Ureter (tissue), 1 donor: ENCODE measurements at places on chromosomes 2 and 18. TPM values are rescaled to one million over a fixed set of nuclear protein-coding genes. Genes with fewer than 3 reads are reported as not detected.

GRCh38 chr2:172050479-172051125 is 34.7 kb upstream of the DLX1 start:
- no peak for DNase-seq

DNA sequence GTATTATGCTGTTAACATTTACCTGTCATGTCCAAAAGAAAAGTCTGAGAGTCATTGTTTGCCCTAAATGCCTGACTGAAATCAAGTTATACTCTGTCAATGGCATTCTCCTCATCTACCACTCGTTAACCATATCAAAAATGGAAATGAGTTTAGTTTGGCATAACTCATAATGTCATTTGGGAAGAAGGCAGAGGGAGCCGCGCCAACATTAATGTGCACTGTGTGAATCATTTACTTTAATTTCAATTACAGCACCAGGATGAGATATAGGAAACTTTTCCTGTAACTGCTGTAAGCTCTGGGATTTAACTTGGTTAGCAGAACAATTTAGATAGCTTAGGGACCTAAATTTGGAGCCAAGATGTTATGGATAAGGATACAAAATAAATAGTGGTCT is 871.2 kb upstream of the POU3F3 start:
- DNase-seq, result no peak

The FZD7 gene
- 24.2 TPM for total RNA-seq

- no peak for DNase-seq
These were observed 117.3 kb upstream of the SERPINE2 start for GRCh38 chr2:224156436-224156835.

- DNase-seq, result no peak
These were observed 13.4 kb upstream of the GLS start for GRCh38 chr2:190867212-190867611.

The SH3BP4 gene
- 29.9 TPM for total RNA-seq

- DNase-seq, result no peak
These were observed 147.1 kb downstream of the IKZF2 start for GRCh38 chr2:213004197-213004821.

DNA sequence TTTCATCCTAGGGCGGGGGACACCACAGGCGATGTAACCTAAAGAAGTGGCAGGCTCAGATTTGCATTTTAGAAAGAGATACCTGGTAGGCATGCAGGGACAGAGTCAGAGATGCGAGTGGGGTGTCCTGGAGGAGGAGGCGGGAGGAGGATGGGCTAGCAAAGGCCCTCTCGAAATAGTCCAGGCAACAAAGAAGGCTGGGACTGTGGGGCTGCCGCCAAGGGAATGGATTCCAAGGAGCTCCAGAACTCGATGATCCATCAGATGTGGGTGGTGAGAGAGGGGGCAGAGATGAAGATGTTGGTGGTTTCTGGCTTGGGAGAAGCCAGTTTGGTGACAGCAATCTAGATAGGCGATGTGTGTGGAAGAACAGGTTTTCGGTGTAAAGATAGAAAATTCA is 12.5 kb upstream of the INPP5D start:
- DNase-seq, result no peak

DNA sequence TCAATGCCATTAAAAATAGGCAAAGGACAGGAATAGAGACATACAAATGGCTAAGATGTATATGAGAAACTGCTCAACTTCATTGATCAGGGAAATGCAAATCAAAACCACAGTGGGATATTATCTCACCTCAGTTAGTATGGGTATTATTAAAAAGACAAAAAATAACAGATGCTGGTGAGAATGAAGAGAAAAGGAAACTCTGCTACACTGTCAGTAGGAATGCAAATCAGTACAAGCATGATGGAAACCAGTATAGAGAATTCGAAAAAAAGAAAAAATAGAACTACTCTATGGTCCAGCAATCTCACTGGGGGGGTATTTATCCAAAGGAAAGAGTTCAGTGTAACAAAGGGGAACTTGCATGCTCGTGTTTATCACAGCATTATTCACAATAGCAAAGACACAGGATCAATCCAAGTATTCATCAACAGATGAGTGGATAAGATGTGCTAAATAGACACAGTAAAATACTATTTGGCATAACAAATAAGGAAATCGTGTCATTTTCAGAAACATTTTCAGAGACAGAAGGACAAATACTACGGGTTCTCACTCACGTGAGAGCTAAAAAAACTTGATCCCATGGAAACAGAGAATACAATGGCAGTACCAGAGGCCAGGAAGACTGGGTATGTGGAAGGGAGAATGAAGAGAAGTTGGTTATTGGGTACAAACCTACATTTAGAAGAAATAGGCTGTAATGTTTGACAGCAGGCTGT is 60.6 kb downstream of the CCDC74A start:
- no peak for DNase-seq

DNA sequence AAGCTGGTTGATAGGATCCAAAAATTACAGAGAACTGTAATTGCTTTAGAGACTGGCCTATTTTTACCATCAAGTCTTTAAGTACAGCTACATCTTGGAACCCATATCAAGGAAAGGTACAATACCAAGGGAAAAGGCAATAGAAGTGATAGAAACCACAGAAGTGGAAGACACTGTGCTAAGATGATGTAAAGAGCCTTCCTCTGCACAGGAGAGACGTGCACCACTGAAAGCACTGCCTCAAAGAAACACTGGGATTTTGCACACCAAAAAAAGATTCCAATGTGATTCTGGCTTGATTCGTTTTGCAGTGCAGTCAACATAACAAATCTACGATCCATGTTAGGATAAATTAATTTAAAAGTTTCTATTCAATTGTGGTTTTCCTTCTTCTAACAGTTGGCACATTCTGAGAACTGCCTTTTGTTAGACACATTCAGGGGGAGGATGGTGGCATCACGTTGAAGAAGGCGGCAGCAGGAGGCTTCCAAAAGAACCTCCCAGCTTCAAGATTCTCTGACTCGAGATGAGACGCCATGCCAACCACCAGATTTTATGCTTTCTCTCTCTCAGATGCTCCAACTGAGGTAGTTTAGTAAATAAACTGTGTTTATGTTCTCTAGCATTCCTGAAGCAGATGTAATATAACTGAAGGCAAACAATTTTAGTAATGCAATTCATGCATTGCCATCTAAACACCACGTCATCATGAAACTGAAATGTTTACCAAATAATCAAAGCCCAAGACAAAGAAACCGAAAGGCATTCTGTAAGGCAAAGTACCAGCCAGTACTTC is 102.9 kb downstream of the BCL2 start:
- DNase-seq, result no peak

- DNase-seq, result no peak
These were observed 64.6 kb downstream of the CD226 start for GRCh38 chr18:69882965-69883668.

The SYT4 gene
- total RNA-seq, result not detected

DNA sequence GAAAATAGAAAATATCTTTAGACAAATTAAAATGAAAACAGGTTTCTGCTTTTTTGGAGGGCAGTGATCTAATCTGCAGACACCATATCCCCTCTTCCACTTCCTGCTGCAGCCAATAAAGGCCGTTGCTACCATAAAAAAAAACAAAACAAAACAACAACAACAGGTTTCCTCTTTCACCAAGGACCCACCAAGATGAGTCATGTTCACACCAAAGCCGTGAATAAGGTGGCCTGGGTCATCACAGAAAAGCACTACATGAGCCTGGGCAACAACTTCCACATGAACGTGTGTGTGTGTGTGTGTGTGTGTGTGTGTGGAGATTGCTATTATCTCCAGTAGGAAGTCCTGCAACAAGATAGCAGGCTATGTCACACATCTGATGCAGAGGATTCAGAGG is 24.8 kb upstream of the TFCP2L1 start:
- DNase-seq, result no peak

GRCh38 chr18:3704556-3705344 is 254.8 kb downstream of the TGIF1 start:
- DNase-seq, result no peak

GRCh38 chr2:85596026-85596333 is 435 bp downstream of the RNF181 start:
- DNase-seq, result no peak

GRCh38 chr2:5392658-5393057 is 299.5 kb upstream of the SOX11 start:
- DNase-seq, result no peak

GRCh38 chr2:27806311-27807059 is 35.0 kb downstream of the MRPL33 start:
- no peak for DNase-seq

DNA sequence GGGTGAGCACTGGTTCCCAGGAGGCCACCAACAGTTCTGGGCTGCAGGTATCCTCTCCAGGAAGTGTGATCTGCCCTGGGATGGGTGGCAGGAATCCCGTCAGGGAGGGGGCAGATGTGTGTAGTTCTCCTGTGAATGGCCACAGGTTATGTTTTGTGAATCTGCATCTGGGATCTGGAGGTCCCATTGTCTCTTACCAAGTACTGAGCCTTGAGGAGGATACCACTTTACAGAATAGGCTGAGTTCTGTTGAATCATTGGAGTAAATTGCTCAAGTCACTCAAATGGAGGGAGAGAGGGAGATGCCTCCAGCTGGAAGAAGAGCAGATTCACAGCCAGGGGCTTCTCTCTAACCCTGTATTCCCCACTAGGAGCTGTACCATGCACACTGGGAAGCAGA is 168.2 kb downstream of the ANKRD30B start:
- DNase-seq, result no peak

- no peak for DNase-seq
These were observed 112.0 kb downstream of the VIT start for GRCh38 chr2:36808386-36809068.

DNA sequence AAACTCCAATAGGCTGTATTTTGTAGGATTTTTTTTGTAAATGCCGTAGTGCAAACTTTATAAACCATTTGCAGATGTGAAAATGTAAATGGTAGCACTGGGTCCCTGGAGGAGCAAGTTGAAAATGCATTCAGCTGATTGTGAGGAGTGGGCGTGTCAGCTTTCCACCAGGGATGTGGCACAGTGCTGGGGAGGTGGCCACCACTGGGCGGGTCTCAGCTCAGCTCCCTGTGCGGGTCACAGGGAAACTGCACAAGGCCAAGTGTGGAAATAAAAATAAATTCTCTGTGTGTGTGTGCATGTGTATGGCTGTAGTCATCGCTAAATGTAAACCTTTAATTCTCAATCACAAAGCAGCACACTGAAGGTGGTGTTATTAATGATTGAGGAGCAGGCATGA is 137.2 kb upstream of the PXDN start:
- no peak for DNase-seq

The MRPL30 gene
- total RNA-seq, result 33.8 TPM

GRCh38 chr2:142877216-142877838 is at the start of gene KYNU:
Gene KYNU, plus strand, starts transcription at chr2:142877664. Its CDS starts 7,704 bp downstream, at chr2:142885368.
- no peak for DNase-seq

- DNase-seq, result no peak
These were observed 47.5 kb downstream of the EML4 start for GRCh38 chr2:42216694-42217093.

DNA sequence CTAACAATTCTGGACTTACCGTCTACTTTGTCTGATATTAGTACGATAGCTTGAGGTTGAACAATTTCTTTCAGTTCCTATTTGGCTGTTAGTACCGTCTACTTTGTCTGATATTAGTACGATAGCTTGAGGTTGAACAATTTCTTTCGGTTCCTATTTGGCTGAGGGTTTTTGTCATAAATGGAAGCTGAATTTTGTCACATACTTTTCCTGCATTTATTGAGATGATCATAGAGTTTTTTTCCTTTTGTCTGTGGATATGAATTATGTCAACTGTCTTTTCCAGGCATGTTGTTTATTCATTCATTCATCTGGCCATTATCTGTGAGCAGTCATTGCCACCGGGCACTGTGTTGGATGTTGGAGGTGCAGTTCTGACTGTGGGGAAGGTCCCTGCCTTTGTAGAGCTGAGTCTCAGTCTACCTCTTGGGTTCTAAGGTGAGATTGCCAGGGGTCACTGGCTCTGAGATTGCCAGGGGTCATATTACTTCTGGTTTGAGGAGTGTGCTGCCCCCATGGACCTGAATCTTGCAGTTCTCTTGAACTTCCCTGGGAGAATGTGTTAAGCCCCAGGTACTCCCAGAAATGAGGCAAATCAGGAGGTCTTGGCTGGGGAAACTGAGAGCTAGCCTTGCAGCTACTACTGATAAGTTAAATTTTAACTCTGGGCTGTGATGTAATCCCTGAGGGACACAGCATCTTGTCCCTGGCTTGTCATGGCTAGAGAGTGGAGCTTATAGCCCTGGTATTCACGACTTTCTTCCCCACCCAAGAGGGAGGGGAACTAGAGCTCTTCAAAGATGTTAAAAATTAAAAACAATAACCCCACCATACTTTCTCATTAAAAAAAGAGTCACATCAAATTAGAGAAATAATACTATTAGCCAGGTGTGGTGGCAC is 89.1 kb upstream of the MBOAT2 start:
- no peak for DNase-seq

- DNase-seq, result no peak
These were observed 527.2 kb downstream of the IRS1 start for GRCh38 chr2:226272435-226272834.

GRCh38 chr18:75207310-75208154 is 1.4 kb downstream of the PTGR3 start:
- DNase-seq, result no peak

- no peak for DNase-seq
These were observed 134.7 kb downstream of the MCFD2 start for GRCh38 chr2:46780801-46781445.

- no peak for DNase-seq
These were observed 162.0 kb downstream of the DTNA start for GRCh38 chr18:34872066-34872465.

DNA sequence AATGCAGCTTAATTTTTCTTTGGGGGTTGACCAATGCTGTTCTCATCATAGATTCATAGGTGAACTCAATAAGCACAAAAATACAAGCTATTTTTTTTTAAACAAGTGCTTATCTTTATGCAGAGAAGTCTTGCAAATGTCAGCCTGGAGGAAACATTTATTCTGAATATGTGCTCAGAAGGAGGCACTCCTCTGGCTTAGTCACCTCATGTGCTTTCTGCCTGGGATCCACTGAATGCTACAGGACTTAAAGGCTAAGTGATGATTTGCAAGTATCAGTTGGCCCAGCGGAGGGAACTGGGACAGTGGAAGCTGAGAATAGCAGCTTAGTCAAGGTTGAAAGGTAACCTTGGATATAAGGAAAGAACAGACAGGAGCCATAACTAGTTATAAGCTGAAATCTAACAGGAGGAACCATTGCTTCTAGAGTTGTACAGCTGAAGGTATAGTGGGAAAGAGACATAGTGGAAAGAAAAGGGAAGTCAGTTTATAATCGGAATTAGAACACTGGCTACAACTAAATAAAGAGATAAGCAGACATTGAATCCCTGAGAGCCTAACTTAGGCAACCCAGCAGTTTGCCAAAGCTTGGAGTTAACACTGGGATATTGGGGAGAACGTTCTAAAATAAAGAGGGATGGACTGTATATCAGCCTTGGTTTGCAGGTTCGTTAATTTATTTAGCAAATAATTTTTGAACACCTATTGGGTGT is 488.7 kb downstream of the SUCLG1 start:
- DNase-seq, result no peak

The RAB6C gene
- total RNA-seq, result 0.34 TPM

- no peak for DNase-seq
These were observed 64.5 kb downstream of the UXS1 start for GRCh38 chr2:106129592-106129991.

DNA sequence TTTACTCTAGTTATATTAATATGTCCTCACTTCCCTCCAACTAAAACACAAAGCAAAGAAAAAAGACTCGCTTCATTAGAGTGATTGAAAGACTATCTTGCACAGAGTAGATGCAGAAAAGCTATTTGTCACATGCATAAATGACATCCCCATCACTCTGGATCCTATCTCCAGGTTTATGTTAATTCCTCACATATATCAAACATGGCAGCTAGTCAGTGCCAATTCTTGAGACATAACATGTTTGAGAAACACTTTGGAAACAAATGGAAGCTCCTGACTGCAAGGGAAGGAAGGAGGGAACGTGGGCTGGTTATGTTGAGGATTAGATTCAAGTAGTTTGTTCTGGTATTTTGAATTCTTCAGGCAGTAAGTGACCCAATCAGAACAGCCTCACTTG is 89.8 kb upstream of the BCL2L11 start:
- no peak for DNase-seq

The ZNF516 gene
- total RNA-seq, result 75.6 TPM
